Kidney (tissue), 22 donors: ENCODE measurements at places on chromosomes 13 and 19. TPM values are rescaled to one million over a fixed set of nuclear protein-coding genes. Genes with fewer than 3 reads are reported as not detected.

CACNG8 gene
- 0.03 TPM for total RNA-seq

MISP3 gene
- total RNA-seq: 8.7 TPM

DNA sequence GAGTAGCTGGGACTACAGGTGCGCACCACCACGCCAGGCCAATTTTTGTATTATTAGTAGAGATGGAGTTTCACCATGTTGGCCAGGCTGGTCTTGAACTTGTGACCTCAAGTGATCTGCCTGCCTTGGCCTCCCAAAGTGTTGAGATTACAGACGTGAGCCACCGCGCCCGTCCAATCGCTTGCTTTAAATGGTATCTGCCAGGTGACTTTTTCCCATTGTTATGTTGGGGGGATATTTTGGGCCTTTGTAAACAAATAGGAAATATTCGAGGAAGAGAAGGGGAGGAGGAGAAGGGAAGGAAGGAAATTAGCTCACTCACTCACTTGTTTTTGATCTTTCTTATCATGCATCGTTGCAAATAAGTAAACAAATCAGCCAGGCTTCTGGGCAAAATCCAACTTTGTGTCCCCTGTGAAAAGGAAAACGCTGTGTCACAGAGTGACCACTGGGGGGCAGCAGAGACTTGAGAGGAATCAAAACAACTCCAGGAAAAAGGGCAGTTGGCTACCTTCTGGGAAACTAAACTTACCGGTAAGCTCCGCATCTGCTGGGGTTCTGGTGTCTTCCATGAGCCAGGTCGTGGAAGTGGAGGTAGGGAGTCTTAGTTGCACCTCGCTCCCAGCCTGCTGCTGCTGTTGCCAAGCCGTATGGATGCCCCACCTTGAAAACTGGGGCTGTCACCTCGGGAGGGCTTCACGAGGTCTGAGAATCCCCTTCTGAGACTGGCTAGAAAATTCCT, 9.3 kb upstream of the RANBP3 start:
- peaks cover 7% of the 10 kb centered on the region for H3K4me1 ChIP-seq
- H3K36me3 ChIP-seq: no peaks in the 10 kb centered on the region
- no peaks in the 10 kb centered on the region for H3K27me3 ChIP-seq
- H3K27ac ChIP-seq: no peak overlapping the region
- peak; percentile 87 for DNase-seq

TYK2 gene
- 127 TPM for total RNA-seq

DNA sequence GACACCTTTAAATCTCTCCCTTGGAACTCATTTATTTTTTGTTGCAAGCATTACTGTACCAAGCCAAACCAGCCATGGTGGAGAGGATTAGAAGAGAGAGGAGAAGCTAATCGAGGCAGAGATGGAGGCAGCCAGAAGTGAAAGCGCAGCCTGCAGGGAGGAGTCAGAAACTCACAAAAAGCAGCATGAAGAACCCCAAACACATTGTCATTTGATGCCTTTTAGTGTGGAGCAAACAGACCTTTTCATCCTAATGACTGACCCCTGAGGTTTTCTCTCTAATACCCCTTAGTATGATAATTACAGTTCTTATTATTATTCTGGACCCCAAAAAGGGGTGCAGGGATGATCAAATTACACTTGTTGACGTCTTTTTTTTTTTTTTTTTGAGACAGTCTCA, 62.5 kb downstream of the TNFRSF19 start:
- H3K4me1 ChIP-seq: peaks cover 7% of the 10 kb centered on the region
- DNase-seq: no peak
- H3K4me3 ChIP-seq: no peak overlapping the region
- H3K36me3 ChIP-seq: no peaks in the 10 kb centered on the region
- no peaks in the 10 kb centered on the region for H3K27me3 ChIP-seq
